ENCODE measurements at places on chromosomes 7 and 10.

- DNase-seq = no peak
Measured at GRCh38 chr10:123891144-123892071, at the start of gene CPXM2. TSS of gene CPXM2 (minus strand) at chr10:123891807. CDS start at chr10:123891659, 148 bp downstream.

- no peak for DNase-seq
Measured at GRCh38 chr7:40604601-40605438, 470.0 kb downstream of the SUGCT start.

- no peak for DNase-seq
Measured at GRCh38 chr7:89926701-89927100, 227.6 kb upstream of the STEAP1 start.

DNA sequence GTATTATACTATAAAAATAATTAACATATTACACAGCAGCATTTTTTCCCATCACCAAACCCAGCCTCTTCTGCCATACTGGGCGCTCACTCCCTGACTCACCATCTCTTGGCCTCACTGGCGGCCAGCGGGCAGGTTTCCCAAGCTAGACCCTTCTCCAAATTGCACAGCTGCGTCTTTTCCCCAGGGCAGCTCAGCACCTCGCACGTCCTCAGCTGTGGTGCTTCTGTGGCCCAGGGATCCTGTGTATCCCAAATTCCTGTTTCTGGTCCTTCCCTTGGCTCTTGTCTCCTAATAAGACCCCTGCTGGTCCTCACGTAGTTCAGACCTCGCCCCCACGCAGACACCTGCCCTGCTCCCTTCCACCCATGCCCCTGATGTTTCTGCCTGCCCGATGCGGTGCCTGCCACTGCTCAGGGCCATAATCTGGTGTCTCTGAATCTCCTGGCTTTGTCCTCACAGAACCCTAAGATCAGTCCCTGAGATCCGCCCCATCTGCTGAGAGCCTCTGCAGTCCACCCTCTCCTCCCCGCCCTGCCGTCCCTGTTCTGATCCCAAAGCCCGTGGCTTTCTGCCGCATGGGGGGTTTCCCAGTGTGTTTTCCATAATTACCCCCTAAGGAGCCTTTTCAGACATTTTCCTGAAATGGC lies 290.1 kb downstream of the TCERG1L start:
- no peak for DNase-seq

GRCh38 chr10:103603382-103603781 lies 109.9 kb downstream of the NEURL1 start:
- no peak for DNase-seq

DNA sequence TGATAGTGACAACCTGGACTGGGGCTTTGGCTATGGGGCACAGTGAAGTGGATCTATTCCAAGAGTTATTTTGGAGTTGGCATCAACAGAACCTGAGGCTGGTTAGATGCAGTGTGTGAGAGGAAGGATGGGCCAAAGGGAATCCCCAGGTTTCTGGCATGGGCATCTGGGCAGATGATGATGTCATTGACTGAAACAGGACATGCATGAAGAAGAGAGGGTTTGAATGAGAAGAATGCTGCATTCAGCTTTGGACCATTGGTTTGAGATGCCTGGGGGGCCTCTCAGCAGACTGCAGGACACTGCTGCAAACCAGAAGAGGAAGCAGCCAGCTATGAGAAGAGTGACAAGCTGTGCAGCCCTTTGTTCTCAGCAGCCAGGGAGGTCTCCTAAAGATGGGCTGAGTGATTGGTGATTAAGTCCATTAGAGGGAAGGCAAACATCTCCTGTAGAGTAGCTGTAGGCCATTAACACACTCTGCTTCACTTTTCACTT lies 23.1 kb upstream of the PIK3CG start:
- no peak for DNase-seq

- no peak for DNase-seq
Measured at GRCh38 chr7:25964483-25964991, 187.5 kb upstream of the NFE2L3 start.

DNA sequence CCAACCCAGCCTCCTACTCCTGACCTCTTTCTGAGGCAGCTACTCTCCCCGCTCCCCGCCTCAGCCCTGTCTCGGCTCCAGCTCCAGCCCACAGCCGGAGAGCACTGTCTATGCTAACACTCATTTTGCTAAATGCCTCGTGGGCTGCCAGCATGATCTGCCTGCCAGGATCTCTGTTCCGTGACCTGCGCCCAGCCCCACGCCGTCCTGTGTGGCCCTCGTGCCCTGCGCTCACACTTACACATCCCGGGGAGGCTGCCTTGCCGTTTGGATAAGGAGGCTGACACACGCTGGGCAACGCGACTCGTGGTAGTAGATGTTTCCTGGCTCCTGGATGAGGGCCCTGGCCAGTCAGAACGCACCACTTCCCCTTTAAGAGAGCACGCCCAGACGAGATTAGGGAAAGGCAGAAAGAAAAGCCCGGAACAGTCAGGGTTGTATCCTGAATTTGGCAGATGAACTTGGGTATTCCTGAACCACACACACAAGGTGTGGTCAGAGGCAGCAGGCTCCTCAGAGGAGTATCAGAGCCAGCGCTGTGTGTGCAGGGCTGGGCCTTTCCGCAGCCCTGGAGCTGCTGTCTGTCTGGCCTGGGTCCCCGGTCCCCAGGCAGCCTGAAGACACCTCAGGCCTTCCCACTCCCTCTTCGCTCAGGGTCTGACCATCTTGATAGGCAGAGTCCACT lies 97.7 kb upstream of the EFCAB10 start:
- DNase-seq = no peak

- no peak for DNase-seq
Measured at GRCh38 chr7:50587737-50588136, 22.5 kb upstream of the DDC start.

DNA sequence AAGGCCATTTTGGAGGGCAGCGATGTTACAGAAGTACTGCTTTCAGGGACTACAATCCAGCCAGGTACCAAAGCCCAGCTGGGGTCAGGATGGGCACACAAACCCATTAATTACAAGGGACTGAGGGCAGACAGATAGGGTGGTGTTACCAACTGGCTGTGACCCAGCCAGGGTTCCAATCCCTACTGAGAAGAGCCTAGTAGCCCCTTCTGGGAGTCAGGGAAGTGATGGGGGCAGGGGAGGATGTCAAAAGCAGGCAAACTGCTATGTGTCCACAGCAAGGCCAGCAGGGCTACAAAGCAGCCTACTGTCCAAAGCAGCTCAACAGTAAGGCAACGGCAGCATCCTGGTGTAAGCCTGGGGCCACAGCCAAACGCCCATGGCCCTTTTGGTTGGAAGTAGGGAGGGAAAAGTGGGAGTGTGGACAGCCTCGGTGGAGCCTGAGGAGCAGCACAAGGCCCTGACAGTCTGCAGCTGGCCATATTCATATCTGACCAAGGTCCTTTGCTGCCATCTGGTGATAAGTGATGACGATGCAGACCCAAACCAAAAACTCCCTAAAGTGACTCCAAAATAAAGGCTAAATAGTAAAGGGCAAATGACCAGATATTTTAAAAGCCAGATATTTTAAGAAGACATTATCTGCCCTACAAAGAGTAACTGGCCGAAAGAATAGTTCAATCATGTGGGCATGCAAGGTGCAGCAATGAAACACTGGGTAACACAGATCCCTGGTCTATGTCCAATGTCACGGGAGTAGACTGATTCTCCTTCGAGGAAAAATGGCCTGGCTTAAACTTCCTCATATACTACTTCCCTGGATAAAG lies 56.9 kb downstream of the XPNPEP1 start:
- DNase-seq = no peak

GRCh38 chr7:124618871-124619270 lies 146.7 kb downstream of the GPR37 start:
- no peak for DNase-seq

DNA sequence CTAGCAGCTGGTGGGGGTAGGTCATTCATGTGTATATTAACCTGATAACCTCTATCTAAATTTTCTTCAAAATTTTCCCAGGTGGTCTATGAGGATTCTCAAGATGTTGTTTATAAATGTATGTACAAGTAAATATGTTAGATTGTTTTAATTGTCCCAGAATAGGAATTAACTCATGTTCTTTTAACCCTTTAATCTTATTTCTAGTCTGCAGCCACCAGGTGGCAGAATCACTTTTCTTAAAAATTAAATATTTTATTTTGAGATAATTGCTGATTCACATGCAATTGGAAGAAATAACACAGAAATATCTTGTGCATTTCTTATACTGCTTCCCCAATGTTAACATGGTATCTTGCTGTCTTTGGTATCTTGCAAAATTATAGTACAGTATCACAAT lies 589.5 kb downstream of the ARL4A start:
- no peak for DNase-seq

DNA sequence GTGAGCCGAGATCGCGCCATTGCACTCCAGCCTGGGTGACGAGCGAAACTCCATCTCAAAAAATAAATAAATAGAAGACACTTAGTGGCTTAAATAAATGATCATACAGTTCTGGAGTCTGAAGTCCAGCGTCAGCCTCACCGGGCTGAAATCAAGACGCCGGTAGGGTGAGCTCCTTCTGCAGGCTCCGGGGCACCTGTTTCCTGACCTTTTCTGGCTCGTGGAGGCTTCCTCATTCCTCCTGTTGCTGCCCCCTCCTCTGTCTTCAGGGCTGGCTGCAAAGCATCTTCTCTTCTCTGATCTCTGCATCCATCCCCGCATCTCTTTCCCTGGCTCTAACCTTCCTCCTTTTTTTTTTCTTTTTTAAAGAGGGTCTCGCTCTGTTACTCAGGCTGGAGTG lies 32.8 kb downstream of the LIMK1 start:
- DNase-seq = no peak

GRCh38 chr7:100567751-100568175 lies 5.9 kb downstream of the SAP25 start:
- no peak for DNase-seq

DNA sequence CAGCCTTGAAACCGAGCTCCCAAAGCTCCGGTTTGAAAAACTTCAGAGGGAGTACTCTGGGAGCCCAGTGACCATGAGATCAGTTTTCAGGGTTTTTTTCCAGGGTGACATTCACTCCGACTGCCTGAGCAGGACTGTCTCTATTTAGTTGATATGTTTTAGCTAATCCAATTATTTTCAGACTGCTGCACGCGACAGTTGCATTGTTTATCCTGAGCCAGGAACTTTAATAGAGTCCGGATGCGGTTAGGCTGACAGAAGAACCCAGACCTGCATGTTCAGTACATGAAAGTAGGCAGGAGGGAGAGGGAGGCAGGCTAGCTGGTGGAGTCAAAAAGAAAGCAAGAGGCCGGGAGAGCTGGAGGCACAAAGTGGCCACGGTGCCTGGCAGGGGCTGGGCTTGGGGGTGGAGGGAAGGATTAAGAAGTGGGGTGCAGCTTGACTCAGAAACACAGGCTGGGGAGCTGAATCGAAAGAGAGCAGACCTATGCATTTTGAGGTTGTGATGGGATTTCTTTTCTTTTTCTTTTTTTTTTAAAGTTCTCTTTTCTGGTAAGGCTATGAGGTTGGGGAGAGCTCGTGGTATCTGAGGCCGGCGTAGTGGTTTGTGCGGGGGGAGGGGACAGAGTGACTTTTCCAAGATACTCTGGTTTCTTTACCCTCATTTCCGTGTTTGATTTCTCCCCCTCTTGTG lies 5.7 kb downstream of the GATA3 start:
- no peak for DNase-seq

GRCh38 chr7:90320801-90321494 lies at the start of gene FAM237B:
TSS of gene FAM237B (minus strand) at chr7:90321304. CDS start at chr7:90319748, 1,556 bp downstream.
- no peak for DNase-seq

- DNase-seq = no peak
Measured at GRCh38 chr7:2713370-2713769, 25.4 kb downstream of the AMZ1 start.

GRCh38 chr7:108307595-108307994 lies 148.6 kb downstream of the NRCAM start:
- DNase-seq = no peak

DNA sequence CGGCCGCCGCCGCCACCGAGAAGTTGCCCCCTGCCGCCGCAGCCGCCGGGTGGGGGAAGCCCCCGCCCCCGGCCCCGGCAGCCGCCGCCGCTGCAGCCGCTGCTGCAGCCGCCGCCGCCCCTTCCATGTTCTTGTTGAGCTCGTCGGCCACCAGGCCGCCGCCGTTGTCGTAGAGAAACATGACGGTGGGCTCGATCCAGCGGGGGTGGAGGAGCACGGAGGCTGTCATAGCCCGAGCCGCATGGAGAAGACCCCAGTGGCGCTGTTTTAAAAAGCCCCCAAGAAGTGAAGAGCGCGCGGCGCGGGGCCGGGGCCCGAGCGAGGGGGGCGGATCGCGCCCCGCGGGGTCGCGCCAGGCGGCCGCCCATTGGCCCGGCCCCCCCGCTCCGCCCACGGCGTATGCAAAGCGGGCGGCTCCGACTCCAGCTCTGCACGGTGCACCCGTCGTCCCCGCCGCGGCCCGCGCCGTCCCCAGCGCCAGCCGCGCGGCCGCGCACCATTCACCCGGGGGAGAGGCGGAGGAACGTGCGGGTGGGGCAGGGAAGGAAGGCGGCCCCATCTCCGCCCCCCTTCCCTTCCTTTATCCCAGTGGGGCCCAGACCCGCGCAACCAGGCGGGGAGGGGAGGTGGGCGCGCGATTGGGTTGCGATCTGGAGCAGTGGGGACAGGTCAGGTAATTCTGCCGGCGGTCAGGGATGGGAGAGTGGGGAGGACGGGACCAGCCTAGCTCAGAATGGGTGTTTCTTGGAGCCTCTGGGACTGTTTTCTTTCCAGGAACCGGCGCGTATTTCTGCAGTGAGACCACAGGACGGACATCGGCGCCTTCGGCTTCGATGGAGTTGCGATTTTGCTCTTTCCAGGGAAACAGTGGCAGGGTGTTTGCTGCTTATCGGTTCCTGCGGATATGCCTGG lies at the start of gene HOXA13:
TSS of gene HOXA13 (minus strand) at position 243 of the 912 bp plus-strand sequence. CDS start at position 229, 14 bp downstream.
- no peak for DNase-seq

- DNase-seq = no peak
Measured at GRCh38 chr7:41103331-41103730, 599.6 kb downstream of the INHBA start.

- DNase-seq = no peak
Measured at GRCh38 chr7:105890290-105890997, 14.0 kb upstream of the ATXN7L1 start.

DNA sequence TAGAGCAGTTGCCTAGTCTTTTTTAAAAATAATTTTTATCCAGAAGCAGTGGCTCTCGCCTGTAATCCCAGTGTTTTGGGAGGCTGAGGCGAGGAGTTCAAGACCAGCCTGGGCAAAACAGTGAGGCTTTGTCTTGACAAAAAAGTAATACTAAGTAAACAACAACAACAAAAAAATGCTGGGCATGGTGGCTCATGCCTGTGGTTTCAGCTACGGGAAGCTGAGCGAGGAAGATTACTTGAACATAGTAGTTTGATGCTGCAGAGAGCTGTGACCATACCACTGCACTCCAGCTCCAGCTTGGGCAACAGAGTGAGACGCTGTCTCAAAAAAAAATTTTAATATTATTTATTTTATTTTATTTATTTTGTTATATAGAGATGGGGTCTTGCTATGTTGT lies 31.3 kb upstream of the TPST1 start:
- DNase-seq = no peak

- no peak for DNase-seq
Measured at GRCh38 chr10:103470761-103471653, 8.0 kb downstream of the CALHM3 start.

GRCh38 chr10:59857921-59858320 lies 48.4 kb downstream of the CCDC6 start:
- DNase-seq = no peak

DNA sequence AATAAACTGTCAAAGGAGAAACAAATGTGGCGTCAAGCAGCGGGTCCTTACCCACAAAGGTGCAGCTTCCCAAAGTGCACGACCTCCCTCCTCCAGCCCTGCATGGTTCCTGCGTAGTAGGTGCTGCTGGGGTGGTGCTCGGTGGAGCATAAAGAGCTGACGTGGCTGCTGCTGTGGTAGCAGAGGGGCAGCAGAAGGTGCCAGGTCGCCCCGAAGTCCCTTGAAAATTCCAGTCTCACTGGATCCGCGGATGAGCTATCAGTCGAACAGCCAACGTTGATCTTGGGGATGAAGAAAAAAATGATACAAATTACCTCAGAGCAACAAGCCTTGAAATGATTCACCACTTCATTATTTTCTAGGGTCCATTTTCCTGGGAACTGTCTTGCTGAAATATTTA lies 105.0 kb upstream of the SLC26A5 start:
- DNase-seq = no peak
